ENCODE measurements at places on chromosomes 4 and X.

DNA sequence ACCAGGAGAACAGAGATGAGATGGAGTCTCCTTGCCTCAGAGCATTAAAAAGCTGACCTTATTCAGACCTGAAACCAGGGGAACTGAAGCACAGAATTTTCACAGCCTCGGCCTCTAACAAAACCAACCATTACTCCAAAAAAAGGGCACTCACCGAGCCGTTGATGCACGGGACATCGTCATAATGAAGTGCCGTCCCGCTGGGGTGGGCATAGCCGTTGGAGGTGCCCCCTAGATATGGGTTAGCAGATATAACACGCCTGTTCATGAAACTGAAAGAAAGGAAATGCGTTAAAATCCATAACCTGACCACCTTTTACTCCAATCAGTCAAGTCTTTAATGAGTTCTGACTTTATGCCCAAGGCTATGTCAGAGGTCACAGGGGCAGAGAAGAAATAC lies 153.6 kb downstream of the AFAP1 start:
- no peak for DNase-seq

GRCh38 chrX:10280071-10280470 lies 123.3 kb downstream of the CLCN4 start:
- no peak for DNase-seq

DNA sequence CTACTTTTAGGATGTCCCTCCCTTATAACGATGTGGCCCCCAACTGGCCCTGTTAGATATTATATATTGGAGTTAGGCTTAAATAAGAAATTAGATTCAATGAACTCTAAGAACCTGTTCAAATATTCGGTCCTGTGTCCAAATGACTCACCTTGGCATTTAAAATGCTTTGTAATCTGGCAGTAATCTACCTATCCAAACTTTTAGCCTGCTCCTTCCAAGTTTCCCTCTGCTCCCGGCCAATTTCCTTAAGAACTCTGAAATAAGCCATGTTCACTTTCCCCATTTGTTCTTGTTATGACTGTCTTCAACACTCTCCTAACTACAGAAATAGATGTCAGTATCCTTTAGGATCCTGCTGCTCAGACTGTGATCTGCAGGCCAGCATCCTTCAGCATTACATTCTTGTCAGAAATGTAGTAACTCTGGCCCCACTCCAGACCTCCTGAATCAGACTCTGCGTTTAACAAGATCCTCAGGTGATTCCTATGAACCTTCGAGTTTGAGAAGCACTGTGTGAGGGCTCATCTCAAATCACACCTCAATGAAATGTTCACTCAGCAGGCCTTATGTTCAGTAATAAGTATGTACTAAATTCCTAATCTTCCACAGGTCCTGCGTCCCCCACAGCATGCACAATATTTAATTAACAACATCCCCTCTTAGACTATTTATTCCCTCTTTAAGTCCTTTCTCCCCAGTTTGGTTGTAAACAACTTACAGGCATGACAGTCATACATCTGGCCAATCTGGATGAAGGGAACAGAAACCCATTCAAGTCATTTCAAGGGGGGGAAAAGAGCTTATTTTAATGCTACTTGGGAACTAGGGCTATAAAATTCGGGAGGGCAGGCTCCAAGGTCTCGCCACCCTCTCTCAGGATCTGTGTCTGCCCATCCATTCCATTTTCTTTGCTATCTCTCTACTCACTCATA lies 3.0 kb downstream of the ATP8A1 start:
- no peak for DNase-seq

- no peak for DNase-seq
Measured at GRCh38 chrX:116694046-116694445, 231.3 kb upstream of the CT83 start.

- no peak for DNase-seq
Measured at GRCh38 chr4:110049951-110050925, 137.6 kb downstream of the EGF start.

GRCh38 chr4:101086801-101087586 lies 260.3 kb downstream of the PPP3CA start:
- no peak for DNase-seq

GRCh38 chrX:54357414-54358377 lies at the start of gene WNK3:
WNK3 (minus strand) TSS chrX:54358046.
- peak; percentile 41 for DNase-seq

GRCh38 chrX:148354916-148355315 lies 145.5 kb upstream of the AFF2 start:
- DNase-seq: no peak

DNA sequence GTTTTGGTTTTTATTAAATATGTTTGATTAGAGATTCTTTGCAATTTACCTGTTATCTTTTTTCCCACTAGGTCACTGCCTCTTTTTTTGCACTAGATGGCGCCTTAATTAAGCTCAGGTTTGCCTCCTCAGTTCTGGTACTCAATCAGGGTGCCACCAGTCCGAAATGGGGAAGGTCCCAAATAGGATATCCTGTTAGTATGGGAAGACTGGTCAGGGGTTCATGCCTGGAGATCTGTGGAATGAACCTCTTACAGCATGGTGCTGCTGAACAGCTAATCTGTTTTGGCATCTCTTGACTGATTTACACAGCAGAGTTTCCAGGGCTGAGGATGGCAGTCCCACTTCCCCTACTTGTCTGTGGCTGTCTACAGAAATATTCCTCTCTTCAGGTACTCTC lies 24.2 kb upstream of the VSIG1 start:
- no peak for DNase-seq

DNA sequence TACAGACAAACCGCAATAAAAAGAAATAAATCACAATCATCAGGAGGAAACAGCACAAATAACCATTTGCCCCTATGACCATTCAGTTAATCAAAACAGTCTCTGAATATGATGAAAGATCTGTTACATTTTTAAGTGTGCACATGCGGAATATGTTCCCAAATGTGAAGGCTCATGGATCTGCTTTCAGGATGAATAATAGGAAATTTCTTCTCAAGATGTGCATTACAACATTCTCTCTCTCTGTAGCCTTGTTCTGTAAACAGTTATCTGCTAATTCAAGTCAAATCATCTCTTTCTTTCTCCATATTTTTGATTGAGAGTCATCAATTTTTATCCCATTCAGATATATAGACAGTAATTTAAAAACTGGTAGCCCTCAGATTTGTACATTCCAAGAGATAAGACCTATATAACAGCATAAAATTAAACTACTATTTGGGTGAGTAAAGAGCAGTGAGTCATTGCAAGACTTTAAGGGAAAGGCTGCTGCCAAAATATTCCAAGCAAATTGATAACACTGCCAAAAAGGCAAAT lies 433.9 kb upstream of the ATOH1 start:
- no peak for DNase-seq

DNA sequence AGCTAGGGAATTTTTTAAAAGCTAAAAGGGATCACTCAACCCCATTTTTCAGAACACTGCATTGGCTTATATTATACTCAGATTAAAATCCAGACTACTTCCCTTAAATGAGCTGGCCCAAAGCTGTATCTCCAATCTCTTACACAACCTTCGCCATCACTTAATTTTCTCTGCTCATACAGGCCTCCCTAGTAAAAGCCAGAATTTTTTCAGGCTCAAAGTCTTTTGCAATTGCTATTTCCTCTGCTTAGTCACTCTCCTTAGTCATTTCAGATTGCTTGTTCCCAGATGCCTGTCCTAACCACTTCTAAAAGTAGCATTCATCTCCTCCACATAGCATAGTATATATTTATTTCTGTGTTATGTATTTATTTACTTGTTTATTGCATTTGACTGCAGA lies 1587.9 kb upstream of the ADGRL3 start:
- no peak for DNase-seq

All from activated naive CD8-positive, alpha-beta T cell treated with anti-CD3 and anti-CD28 coated beads, Interleukin-2, amount 10 ng/mL, durations not matched to agents 7 days and 5 days (primary cell).